T follicular helper cell (primary cell): ENCODE measurements at places on chromosomes 3 and 15.

- no peak for DNase-seq
Measured at GRCh38 chr15:101456057-101456739, 33.3 kb downstream of the PCSK6 start.

DNA sequence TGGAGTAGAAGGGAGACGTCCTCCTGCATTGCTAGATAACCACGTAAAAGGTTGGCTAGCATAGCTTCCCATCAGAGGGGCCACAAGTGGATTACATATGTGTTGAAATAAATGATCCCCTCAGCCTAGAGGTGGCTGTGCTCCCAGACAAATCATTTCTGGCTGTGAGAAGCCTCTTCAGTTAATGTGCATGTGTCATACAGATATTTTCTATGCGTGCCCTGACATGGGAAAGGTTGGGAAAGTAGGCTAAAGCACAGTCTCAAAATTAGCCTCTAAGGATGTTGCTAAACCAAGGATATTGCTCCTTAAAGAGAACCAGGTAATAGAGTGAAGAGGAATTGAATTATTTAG is 17.8 kb downstream of the USP3 start:
- DNase-seq: no peak

DNA sequence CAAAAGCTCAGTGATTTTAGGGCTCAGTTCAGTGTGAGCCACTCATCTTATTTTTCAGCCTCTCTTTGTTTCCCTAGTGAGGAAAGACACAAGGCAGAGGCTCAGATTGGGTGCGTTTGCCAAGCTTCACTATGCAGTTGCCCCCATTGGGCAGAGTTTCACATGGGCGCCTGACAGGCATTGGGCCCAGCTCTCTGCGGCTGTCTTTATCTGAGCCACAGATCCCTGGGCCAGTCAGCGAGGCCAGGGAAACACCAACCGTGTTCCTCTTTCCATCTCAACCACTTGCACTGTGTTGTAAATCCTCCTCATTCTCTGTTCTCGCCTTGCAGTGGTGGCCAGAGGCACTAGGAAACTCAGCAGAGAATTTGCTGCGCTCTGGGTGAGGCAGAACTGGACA is 10.8 kb downstream of the ESYT3 start:
- no peak for DNase-seq

DNA sequence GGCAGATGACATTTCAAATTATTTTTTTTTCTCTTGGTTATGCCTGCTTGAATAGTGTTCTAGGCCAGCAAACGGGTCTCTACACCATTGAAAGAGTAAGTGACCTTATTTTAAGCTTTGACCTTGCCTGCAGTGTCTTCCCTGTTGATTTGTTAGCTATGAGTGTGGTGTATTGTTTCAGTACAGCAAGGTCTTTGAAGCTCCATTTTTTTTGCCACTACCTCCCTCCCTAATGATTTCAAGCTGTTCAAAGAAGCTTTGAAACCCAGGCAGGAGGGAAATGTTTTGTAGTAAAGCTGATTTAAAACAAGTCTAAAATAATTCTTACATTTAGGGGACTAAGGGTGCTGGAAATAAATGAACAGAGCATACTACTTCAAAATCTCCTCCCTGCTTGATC is 1249.8 kb downstream of the ROBO1 start:
- DNase-seq: no peak

DNA sequence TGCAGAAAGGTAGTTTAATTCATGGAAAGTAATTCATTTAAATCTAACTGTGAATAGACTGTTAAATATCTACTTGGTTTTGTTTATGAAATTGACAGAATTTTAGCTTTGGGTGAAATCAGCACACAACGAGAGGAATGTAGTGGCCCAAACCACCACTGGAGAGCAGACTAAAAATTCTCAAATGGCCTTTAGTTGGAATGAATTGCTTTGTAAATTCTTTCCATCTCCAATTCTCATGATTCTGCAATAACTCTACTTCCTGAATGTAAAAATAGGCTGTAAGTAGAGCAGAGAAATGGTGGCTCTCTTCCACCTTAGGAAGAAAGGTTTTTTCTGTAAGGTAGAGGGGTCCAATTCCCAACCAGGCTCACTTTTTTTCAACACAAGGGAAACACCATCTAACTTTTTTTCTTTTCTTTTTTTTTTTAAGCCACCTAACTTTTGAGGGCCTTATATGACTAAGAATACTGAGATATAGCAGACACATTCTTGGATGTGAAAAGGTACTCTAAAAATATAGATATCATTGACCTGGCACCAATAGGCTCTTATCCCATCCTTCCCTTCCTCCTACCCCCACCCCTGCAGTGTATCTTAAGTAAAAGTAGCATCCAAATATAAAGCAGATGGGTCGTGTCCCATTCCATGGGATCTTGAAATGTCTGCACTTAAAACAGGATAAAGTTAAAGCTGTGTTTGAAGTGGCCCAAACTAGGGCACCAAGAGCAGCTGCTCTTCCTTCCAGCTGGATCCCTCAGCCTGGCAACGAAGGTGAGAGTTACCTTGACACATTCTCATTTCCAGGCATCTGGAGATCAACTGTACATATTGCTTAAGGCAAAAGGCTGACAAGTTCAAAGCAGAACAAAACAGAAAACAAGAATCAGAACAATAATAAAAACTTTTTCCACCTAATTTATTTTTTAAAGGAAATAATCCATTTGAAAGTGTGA is 194.1 kb downstream of the TPRG1 start:
- no peak for DNase-seq

- DNase-seq: no peak
Measured at GRCh38 chr3:107962946-107963345, 127.9 kb downstream of the CD47 start.

DNA sequence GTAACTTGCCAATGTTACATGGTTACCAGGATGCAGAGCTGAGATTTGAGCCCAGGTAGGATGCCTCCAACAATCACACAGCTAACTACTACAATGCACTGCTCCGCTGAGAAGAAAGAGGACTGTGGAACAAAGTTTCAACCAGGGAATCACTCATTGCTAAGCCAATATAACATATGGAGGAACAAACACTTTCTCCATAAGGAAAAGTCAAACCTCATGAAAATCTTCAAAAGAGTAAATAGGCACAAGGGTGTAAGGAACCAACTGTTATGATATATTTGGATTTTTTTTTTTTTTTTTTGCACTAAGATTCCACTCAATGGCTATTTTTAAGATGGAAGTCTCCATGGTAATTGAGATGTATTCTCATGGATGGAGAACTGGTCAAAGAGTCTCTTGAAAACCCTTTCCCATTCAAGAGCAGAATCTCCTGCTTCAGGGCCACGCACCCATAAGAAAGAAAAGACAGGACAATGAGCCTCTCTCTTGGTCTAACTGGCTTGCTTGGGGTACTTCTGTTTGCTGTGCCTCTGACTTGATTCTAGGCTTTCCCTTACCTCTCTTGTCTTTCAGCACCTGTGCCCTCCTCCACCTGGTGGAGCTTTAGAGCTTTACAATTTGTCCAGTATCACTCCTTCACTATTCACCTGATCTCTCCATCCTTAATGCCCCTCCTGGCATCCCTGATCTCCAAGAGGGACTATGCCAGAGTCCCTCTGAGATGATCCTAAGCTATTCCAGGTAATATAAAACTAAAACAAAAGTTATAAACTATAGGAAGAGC is 252.8 kb downstream of the NTRK3 start:
- DNase-seq: no peak

- DNase-seq: no peak
Measured at GRCh38 chr15:56739964-56740640, 6.8 kb upstream of the ZNF280D start.

DNA sequence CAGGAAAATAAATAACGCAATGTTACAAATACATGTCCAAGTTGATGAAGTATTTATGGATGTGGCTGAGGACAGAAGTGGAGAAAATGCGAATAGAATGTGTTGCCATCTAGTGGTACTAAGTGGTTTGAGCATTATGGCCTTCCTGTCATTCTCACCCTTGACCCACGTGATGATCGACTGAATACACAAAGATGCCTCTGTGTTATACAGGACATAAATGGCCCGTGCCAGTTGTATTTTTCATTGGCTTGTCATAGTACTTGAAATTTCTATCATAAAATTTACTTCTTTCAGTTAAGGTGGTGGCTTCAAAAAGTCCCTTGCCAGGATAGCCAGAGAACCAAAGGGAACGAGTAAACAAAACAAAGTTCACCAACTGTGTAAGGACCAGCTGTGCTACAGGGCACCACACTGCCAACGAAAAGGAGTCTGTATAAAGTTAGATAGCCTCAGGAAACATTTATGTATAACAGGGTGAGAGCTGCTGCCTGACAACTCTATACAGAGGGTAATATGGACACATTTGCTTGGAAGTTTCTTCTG is 103.7 kb downstream of the MYH15 start:
- peak; percentile 1 for DNase-seq

GRCh38 chr15:80673561-80674244 is 21.4 kb upstream of the ABHD17C start:
- DNase-seq: no peak

DNA sequence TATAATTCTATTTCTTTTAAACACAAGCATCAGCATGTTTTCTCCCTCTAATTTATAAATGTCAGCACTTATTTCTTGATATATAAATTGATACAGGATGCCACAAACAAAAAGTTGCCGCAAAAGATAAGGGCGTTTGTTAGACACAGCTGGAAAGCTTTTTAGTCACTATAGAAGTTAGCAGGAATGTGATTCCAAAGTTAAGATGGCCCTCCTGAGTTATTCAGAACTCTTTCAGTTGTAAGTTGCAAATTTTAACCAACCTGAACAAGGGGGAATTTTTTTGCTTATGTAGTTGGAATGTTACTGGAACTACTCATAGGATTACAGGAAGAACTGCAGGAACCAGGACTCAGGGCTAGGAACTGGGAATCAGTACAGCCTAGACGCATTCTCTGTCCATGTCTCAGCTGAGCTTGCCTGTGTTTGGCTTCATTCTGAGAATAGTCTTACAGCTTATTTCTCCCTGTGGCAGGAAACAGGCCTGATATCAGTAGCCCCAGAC is 166.3 kb downstream of the VGLL4 start:
- DNase-seq: no peak

- DNase-seq: no peak
Measured at GRCh38 chr15:28005004-28005527, 94.0 kb downstream of the OCA2 start.

GRCh38 chr3:37279856-37280255 is 105.5 kb upstream of the LRRFIP2 start:
- no peak for DNase-seq

DNA sequence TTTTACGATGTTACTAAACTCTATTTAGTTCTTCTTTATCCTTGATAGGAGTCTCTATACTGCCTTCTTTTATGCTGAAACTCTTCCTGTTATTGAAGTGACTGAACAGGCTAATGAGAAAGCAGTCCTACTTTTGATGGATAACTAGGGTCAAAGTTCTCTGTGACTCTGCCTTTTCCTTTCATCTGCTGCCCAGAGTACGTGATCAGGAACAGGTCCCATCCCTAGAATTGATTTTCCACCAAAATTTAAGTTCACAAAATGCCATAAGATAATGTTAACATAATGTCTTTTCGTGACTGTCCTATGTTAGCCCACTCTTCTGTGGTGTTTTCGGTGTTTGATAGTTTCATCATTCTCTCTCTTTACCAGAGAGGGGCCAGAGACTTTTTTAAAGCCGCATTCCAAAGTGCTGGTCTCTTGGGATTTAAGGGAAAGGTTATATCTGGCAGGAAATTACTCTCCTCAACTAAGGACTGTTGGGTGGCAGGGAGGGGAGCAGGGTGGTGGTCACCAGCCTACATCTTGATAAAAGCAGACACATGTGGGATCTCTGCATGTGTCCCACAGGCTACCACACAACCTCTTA is 50.3 kb upstream of the PLXND1 start:
- no peak for DNase-seq
